ENCODE measurements at places on chromosomes 12 and 14.

DNA sequence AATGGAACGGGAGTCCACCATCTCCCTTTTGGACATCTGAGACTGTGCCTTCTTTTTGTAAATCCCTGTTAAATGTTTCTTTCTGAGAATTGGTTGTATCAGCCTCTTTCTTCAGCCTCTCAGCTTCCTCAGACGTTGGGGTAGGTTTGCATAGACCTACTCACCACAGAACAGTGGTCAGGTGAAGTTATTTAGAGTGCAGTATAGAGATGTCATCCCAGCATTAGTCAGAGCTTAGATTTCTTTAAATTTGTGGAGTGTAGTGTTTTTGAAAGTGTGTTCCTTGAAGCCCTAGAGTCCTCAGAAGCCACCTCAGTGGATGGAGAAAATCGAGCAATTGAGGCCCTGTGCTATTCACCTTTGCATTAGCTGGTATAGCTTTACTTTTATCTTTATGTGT lies 8.9 kb upstream of the EEA1 start:
- DNase-seq: no peak

GRCh38 chr12:57810450-57810849 lies 8.1 kb downstream of the AVIL start:
- DNase-seq: peak; percentile 25

GRCh38 chr12:118607831-118608230 lies 231.5 kb downstream of the SUDS3 start:
- no peak for DNase-seq

DNA sequence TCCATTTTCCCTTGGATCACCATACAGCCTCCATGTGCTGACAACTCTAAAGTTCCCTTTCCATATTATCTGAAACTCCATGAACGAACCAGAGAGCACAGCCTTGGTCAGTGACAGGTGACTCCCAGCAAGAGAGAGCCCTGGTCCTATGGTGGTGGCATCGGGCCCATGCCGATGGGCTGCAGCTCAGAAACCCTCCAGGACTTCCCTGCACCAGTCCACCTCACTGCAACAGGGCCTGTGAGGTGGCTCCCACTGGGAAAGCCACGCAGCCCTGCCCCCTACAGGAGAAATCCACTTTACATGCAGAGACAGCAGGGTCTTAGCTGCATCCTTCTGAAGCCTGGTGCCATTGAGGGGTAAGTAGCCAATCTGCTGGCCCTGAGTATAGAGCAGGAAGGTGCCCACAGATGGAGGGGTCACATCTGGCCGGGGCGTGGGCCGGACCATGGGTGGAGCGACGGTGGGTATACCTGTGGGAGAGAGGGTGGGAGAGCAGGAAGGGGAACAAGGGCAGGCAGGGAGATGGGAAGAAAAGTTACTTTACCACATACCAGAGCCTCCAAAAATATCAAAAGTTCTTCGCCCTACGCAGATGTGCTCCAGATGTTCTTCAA lies 24.7 kb downstream of the RTRAF start:
- DNase-seq: peak; percentile 21

GRCh38 chr14:101980700-101981099 lies 16.3 kb downstream of the DYNC1H1 start:
- DNase-seq: peak; percentile 25

DNA sequence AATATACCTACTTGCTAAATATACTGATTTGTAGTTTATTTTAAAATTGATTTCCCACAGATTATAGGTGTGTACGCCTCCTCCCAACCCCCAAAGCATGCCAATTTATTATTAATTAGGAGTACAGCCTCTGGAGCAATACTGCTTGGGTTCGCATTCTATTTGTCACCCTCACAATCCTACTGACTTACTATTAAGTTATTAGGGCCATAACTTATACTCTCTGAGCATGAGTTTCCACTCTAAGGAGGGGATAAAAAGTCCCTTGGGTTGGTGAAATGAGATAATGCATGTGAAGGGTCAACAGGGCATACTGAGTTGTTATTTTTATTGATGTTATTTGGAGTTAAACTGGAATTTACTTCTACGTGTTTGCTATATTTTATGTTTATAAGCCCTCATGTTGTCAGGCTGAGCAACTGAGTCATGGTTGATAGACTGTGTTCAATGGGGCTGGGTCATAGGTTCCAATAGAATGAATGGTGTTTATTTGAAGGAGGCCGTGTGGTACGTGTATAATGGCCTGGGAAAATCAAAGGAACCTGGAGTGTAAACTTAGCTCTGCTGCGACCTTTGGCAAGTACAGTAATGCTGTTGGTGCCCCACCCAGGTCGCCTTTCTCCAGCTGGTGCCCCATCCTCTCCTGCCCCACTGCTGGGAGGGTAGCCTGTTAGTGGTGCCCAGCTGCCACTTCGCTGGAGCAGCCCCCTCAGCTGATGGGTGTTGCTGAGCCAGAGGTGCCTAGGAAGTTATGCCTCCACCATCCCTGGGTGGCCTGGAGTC lies 99.3 kb upstream of the PTPRB start:
- no peak for DNase-seq

GRCh38 chr14:22039938-22040780 lies 366.5 kb upstream of the OR4E1 start:
- no peak for DNase-seq

DNA sequence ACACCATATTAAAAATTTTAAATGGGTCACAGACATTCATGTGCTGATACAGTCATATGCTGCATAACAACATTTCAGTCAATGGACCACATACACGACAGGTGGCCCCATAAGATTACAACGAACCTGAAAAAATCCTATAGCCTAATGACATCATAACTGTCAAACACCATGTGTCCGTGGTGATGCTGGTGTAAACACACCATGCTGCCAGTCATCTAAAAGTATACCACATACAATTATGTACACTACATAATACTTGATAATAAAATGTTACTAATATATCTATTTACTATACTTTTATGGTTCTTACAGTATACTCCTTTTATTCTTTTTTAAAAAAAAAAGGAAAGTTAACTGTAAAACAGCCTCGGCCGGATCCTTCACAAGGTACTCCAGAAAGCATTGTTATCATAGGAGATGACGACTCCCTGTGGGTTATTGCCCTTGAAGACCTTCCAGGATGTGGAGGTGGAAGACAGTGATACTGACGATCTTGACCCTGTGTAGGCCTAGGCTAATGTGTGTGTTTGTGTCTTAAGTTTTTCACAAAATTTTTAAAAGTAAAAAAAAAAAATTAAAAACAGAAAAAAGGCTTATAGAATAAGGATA lies 5.0 kb upstream of the TDG start:
- peak; percentile 67 for DNase-seq

DNA sequence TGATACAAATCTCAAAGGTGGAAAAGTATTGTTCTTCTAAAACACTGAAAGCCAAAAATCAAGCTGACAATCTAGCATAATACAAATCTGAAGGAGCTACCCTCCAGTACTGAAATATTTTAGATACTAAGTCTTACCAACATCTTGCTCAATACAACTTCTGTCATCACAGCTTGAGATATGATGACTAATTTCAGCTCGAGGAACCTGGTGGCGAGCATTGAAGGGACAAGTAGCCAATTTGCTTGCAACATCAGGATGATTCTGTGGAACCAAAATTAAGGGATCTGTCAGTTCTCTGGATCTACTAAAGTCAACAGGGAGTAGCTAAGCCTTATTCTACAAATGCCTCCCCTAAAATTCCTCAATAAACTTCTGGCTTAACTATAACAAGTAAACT lies 10.4 kb downstream of the GTSF1 start:
- peak; percentile 11 for DNase-seq

GRCh38 chr12:108778053-108778452 lies 46.7 kb upstream of the CORO1C start:
- no peak for DNase-seq

DNA sequence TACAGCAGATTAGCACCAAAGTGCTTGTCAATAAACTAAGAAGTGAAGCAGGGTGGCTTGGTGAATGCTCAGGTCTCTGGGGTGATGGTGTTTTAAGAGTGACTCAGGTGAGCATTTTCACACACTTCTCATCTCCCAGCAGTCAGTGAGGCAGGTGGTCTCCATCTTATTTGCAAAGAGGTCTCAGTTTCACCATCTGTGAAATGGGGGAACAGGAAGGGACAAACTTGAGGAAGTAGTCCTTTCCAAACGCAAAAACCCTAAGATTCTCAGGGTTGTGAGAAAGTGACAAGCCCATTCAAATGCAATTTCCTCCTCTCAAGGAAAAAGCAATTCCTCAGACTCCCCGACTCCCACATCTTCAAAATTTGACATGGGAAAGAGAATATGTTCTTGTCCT lies 54.1 kb downstream of the CMKLR1 start:
- no peak for DNase-seq

GRCh38 chr12:92927055-92927435 lies 2.0 kb downstream of the EEA1 start:
- peak; percentile 8 for DNase-seq

DNA sequence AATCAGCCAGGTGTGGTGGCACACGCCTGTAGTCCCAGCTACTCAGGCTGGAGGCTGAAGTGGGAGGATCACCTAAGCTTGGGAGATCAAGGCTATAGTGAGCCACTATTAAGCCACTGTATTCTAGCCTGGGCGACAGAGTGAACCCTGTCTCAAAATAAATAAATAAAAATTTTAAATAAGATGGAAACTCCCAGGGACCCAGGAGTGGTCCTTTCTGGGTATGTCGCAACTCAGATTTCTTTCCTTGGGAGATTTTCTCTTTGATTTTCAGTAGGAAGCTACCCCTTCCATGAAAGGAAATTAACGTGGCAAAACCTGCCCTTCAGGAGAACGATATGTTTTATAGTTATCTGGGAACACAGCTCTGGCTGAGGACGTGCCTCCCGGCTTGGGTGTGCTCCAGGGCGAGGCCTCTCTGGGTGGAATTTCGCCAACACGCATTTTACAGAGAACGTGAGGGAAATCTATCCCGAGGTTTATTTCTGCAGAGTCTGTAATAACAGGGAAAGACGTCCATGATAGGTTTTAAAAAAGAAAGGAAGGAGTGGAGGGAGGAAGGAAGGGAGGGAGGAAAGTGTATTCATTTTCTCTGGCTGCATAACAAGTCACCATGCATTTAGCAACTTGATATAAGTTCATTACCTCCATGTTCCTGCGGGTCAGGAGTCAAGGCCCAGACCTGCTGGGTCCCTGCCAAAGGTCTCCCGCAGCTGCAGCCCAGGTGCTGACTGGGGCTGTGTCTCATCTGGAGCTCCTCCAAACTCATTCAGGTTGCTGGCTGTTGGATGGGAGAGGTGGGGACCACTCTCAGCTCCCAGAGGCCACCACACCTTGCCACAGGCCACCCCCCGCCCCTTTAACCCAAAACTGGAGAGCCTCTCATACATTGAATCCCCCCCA lies 80.6 kb upstream of the GSC start:
- DNase-seq: no peak

- DNase-seq: no peak
These were observed 2.8 kb downstream of the SLC5A8 start for GRCh38 chr12:101207086-101207780.

GRCh38 chr14:36281309-36281708 lies 39.1 kb downstream of the MBIP start:
- no peak for DNase-seq

GRCh38 chr14:52053044-52053443 lies 15.8 kb downstream of the NID2 start:
- DNase-seq: no peak

DNA sequence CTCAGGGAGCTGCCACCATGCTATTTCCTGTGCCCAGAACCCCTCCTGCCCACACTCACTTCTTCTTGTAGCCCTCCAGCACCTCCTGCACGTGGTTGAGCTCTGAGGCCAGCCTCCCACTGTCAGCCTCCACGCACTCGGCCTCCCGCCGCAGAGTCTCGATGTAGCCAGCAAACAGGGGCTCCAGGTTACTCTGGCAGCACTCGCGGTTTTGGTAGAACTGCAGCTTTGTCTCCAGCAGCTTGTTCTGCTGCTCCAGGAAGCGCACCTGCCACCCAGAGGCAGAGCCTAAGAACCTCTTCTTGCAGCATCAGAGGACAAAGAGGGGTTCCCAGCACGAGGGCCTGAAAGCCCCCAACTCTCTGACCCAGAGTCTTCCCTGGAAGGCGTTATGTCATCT lies 2.1 kb downstream of the KRT83 start:
- DNase-seq: no peak

GRCh38 chr12:78473136-78473535 lies 391.4 kb upstream of the SYT1 start:
- DNase-seq: no peak

GRCh38 chr12:65885716-65886115 lies 61.4 kb downstream of the HMGA2 start:
- peak; percentile 57 for DNase-seq

- DNase-seq: peak; percentile 42
These were observed 326.8 kb downstream of the PDZRN4 start for GRCh38 chr12:41514907-41515306.

DNA sequence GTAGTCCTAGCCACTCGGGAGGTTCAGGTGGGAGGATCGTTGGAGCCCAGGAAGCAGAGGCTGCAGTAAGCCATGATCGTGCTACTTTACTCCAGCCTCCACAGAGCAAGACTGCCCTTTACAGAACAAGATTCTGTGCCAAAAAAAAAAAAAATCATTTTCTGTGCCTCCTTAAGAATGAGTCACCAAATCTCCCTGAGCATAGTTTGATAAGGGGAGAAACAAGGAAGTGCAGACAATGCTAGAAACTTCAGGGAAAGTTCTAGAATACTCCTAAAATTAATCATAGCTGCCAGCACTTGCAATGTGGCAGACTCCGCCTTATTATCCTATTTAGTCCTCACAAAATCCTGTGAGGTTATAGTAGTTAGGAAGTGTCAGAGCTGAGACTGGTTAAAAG lies 74.5 kb downstream of the KCNK10 start:
- no peak for DNase-seq

- DNase-seq: no peak
These were observed 124.1 kb downstream of the ESRRB start for GRCh38 chr14:76500011-76500410.

GRCh38 chr14:101134851-101135433 lies 231.4 kb upstream of the RTL1 start:
- peak; percentile 39 for DNase-seq

GRCh38 chr12:81863406-81863805 lies 104.3 kb upstream of the PPFIA2 start:
- no peak for DNase-seq

GRCh38 chr12:88172844-88173407 lies 30.8 kb downstream of the TMTC3 start:
- DNase-seq: no peak

DNA sequence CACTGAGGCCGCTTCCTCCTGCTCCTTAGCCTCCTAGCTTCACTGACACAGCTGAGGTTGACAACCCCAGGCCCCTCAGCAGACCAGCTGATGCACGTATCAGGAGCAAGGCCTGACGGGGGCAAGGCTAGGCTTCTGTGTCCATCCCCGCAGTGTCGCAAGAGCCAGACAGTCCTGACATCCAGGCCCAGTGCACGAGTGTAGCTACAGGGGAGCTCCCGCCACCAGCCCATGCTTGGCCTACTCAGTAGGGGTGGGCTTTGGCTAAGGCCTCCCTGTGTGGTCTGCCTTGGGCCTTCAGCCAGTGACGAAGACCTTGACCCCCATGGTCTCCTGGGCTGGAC lies 179.1 kb downstream of the DPF3 start:
- no peak for DNase-seq

DNA sequence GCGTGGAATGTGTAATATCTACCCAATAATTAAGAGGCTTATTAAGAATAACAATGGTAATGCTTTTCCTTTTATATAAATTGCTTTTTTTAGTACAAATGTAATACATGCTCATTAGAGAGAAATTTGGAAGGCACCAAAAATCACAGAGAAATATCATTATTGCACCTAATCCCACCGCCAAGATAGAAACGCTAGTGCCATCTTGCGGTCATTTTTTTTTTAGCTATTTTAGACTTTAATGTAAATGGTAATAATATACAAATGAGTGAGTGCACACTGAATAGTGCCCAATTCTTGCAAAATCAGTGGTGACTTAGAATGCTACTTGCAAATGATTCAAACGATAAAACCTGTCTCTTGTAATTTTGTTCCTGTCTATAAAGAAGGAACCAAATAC lies 576.8 kb upstream of the TMEM132C start:
- no peak for DNase-seq
